Lung microvascular endothelial cell (primary cell): ENCODE measurements at places on chromosomes 4 and X.

GRCh38 chr4:165328708-165329107, 1.2 kb downstream of the MSMO1 start:
- no peak for DNase-seq

- no peak for DNase-seq
Observed at GRCh38 chrX:100747090-100747489, 15.2 kb upstream of the SYTL4 start.

- no peak for DNase-seq
Observed at GRCh38 chr4:38751341-38752010, 31.3 kb downstream of the TLR10 start.

GRCh38 chr4:188811121-188811520, 671.9 kb downstream of the TRIML1 start:
- no peak for DNase-seq

GRCh38 chr4:113899271-113900070, 80.0 kb downstream of the ARSJ start:
- DNase-seq, result no peak

DNA sequence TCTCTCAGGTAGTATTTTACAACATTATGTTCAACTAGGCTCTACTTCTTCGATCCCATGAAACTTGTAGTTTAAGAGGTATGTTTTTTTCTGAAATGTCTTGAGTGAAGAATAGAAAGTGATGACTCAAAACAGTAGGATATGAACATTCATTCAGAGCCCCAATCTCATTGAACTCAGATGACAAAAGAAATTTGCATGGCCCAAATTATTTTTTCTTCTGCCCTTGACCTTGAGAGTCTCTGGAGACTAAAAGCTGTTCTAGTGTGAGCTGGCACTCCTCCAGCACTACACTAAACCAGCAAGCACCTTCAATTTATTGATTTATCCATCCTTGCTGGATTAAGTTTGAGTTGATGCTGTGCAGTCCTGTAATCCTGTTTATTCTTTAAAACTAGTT, 4.0 kb downstream of the DCLK2 start:
- no peak for DNase-seq

DNA sequence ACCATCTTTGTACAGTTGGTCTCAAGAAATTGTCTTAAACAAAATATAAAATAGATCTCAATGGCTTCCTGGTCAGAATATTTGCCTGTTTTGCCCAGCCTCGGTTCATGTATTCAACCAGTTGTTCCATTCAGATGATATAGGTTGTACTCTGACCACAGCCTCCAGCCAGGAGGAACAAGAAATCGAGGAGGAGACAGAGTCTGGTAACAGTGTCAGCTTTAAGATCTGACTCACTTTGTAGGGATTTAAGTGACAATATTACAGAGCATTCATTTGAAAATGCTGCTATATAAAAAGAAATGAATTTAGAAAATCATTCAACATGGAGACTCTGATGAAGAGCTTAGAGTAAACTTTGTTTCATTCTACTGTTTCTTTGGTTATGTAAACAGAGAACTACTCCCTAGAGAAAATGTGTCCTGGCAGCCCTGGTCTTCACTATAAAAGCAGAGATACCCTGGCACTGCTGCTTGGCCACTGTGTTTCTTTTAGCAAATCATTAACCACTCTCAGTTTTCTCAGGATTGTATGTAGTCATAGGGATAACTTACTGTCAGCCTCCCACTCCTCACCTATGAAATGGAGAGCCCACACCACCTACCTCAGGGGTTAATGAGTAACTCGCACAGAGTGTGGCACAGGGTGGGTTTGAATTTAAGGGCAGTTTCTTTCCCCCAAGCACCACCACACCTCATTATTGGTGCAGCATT, 53.5 kb downstream of the PAGE2 start:
- DNase-seq, result no peak
